ENCODE measurements at places on chromosomes 3 and 15. TPM values are rescaled to one million over a fixed set of nuclear protein-coding genes. Genes with fewer than 3 reads are reported as not detected.

GRCh38 chr15:70156671-70157271 is 59.1 kb upstream of the TLE3 start:
- no peak for ATAC-seq

DNA sequence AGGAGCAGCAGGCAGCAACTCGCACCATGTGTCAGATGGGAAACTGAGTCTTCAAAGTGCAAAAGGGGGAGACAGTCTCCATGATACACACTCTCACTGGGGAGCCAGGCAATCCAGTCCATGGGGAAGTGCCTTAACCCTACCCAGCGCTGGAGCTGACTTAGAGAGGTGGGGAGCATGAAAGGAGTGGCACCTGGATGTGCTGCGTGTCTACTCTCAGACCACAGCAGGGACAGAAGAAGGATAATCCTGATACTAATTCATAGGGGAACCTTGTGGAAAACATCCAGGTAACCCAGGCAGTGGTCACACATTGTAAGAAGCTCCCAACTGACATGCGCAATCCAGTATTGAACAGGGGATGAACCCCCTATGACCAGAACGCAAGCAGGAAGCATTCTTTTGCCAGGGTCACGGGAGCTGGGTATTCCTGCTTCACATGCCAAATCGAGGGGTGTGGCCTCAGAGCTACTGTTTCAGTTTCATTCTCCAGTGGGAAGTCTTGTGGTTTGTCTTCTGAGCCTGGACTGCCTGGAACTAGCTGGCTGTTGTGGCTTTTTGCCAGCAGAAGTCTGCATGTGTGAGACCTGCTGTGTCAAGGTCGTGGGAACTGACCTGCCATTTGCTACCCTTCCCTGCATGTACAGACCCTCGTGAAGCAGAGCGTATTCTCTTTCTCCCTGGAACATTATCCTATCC is 367.6 kb upstream of the NDN start:
- no peak for ATAC-seq

DNA sequence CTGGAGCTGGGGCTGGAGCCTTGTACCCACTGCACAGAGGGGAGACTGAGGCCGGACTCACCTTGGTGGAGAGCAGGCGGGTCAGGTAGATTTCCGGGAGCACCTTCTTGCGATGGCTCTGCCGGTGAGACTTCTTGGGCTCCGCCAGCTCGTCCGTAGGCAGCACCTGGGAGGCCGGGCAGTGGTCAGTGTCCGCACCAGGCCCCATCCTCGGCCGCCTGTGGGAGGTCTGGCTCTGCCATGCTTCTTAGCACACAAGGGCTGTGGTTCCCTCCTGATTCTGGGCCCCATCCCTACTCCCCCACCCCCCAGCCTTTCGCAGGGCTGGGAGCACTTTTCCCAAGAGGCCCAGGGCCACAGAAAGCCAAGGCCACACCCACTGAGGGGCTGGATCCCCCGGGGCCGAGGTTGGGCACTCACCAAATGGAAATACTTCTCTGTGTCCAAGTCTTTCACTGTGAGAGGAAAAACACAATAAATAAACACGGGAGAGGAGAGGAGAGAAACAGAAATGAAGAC is 17.4 kb downstream of the H1-8 start:
- no peak for ATAC-seq

- ATAC-seq, result no peak
Measured at GRCh38 chr15:57548351-57548750, 43.4 kb upstream of the MYZAP start.

DNA sequence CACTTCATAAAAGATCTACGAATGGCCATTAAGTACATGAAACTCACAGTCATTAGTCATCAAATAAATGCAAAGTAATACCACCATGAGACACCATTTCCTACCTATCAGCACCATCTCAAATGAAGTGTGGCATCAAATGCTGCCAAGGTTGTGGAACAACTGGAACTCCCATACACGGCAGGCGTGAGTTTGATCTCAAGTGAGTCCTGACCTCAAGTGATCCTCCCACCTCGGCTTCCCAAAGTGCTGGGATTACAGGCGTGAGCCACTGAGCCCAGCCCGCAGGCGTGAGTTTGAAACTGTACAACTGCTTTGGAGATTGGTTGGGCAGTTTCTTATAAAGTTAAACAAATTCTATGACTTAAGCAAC is 28.8 kb upstream of the HDAC11 start:
- peak; percentile 54 for ATAC-seq

- no peak for ATAC-seq
Measured at GRCh38 chr15:38454696-38455090, 766 bp downstream of the FAM98B start.

DNA sequence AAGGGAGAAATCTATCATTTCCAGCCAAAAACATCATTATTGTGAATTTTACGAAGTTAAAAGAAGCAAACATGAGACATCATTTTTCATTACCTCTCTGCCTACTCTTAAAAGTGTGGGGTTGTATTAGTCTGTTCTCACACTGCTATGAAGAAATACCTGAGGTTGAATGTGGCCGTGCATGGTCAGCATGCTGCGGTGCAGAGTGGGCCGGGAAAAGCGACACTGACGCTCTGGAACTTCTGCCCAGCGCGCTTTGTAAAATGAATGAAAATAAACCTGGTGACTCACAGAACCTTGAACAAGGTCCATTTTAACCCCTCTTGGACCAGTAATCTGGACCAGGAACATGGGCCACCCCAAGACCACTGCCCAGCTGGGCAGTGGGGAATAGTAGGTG is 31.0 kb upstream of the DNAJC13 start:
- ATAC-seq, result no peak

GRCh38 chr3:120145542-120146285 is 51.5 kb upstream of the GSK3B start:
- ATAC-seq, result peak; percentile 86

DNA sequence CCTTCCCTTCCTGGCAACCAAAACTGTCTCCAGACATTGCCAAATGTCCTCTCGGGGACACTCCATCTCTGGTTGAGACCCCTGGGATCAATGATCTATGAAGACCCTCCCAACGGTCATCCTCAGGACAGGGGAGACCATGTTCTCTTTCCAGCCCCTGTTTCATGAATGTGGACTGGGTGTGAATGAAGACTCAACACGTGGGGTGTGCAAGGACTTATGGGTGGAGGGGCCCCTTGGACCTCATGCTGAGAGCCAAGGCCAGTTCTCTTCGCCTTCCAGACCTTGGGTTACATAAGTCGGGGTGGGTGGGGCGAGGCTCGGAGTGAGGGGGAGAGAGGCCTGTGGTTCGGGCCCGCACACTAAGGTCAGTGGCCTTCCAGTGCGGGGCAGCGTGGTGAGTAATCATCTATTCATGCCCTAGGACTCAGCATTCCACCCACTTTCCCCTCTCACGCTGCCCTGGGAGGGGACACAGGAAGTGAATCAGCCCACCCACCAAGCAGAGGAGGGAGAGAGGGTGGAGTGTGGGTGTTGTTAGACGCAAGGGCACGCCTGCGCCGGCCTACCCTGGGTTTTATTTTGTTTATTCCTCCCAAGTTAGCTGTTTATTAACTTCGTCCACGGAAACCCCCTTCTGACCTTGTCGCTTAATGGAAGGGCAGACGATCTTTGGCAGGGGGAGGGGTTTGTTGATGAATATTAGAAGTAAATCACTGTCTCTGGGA is 6.7 kb downstream of the PAQR5 start:
- peak; percentile 10 for ATAC-seq

DNA sequence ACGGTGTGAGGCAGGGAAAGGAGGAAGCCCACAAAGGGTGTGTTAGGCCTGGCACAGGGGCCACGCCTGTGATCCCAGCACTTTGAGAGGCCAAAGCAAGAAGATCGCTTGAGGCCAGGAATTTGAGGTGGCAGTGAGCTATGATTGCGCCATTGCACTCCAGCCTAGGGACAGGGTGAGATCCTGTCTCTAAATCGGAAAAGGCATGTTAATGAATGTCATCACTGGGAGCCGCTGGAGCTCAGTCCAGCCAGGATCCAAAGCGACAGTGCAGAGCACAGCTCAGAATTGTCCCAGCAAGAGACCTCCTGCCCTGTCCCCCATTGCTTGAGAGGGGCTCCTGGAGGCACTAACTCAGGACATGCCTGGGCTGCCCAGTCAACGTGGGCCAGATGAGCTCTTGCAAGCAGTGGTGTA is 15.0 kb upstream of the FBLN2 start:
- no peak for ATAC-seq

- peak; percentile 59 for ATAC-seq
Measured at GRCh38 chr3:69784954-69785514, 45.8 kb downstream of the MITF start.

RAF1 gene
- total RNA-seq, result 57.3 TPM

DNA sequence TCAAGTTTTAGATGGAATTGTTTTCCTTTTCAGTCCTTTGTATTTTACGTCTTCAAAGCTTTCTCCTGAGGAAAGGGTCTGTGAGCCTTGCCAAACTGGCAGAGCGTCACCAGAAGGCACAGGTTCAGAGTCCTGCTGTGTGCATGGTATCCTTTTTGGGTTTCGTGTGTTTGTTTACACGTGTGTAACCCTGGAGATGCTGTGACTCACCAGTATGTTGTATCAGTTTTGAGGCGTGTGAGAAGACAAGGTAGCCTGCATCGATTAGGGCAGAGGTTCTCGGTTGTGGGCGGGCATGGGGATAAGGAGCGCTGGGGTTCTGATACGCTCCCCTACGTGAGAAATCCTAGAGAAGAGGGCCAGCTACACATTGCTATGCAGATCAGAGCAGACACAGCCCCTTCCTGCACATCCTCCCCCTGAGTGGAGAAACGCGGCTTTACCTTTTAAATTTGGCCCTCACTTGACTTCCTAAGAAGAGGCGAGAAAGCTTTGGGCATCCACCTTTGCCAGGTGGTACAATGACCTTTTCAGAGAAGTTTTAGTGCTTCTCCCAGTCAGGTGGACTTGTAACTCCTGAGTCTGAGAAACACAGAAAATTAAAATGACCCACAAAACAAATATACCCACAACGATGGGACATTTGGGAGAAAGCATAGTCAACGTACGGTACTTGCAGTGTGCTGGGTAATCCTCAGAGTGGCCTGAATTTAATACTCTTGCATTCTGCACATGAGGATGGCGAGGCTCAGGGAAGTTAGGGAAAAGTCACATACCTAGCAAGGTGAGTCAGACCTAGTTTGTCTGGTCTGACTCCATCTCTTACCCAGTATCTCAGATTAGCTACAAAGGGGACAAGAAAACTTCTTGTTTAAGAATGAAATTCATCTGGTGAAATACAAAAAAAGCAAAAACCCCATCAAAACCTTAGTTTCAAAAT is 38.1 kb downstream of the TRAK1 start:
- ATAC-seq, result peak; percentile 91

CD86 gene
- total RNA-seq, result 1.2 TPM

CNBP gene
- total RNA-seq, result 236 TPM

DNA sequence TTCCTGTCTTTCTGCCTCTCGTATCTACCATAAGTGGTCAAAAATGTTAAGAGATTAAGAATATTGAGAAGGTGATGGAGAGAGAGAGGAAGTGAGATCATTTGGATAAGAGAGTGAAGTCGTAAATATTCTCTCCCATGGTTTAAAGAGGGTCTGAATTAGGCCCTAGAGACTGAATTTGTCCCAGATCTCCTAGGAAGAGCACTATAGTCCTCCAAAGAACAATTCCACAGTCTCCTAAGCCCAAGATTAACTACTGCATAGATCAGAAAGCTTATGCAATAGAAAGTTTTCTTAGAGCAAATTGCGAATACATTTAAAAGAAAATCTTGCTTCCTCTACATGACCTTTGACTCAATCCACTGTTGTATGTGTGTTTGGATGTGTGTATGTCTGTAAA is 598.8 kb downstream of the TUSC7 start:
- ATAC-seq, result no peak

- no peak for ATAC-seq
Measured at GRCh38 chr3:159837725-159838124, 150.9 kb upstream of the IL12A start.

- ATAC-seq, result peak; percentile 86
Measured at GRCh38 chr15:57591237-57591821, 375 bp upstream of the MYZAP start.

- ATAC-seq, result no peak
Measured at GRCh38 chr15:74783808-74784175, 1.9 kb downstream of the CSK start.

GRCh38 chr3:59522550-59522949 is 472.7 kb upstream of the CFAP20DC start:
- no peak for ATAC-seq

PPP1R14D gene
- not detected for total RNA-seq

DNA sequence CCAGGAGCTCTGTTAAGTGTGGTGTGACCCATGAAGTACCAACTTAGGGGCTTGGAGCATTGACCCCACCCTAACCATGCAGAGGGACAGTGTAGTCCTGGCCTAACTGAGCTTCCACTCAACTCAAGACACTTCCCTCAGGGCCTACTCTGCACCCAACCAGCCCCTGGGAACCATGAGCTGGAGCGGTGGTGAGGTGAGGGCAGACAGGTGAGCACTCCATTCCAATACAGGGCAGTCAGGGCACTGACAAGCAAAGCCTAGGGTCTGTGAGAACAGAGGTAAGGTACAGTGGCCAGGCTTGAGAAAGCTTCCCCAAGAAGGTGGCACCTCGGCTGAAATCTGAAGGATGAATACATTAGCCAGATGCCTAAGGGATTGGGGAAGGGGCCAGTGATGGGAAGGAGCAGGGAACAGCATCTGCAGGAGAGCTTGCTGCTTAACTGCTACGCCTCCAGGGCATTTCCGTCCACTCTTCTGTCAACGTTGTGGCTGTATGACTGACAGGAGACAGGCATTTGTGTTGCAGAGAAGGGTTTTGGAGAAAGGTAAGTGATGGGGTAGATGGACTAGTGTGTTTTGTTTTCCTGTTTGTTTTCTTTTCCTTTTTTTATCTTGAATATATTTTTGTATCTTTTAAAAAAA is 243.5 kb upstream of the TRIM42 start:
- ATAC-seq, result no peak

CCK gene
- total RNA-seq, result 0.24 TPM

GPR62 gene
- total RNA-seq, result not detected

DNA sequence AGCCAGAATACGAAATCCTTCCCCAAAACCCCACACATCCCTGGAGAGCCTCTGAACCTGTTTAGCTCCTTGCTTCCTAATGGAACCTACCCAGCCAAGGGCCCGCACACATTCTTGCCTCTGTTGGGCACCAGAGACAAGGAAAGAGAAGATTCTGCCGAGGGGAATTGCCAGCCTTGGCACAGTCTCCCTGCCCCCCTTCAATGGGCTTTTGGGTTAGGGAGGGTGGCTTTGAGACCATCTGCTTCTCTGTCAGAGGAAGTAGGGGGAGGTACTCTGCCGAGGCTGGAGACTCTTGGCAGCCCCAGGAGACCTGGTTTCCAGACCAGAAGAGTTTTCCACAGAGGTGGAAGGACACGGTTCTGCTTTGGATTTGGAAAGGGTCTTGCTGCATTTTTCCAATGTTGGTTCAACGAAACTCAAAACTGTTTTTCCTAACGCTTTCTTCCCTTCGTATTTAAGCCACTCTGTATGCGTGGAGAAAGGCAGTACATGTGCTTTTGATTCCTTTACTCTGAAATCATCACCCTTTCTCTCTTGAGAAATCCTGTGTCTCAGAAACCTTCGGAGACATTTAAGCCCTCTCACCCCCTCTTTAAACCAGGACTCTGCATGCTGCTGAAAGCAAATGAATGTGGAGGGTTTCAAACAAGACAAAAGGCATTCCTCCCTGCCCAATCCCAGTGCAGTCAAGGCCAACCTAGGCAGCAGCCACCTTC is 78.8 kb upstream of the PRR23C start:
- ATAC-seq, result no peak

CLDN16 gene
- 0.76 TPM for total RNA-seq
